ENCODE measurements at places on chromosomes 12 and 14. TPM values are rescaled to one million over a fixed set of nuclear protein-coding genes. Genes with fewer than 3 reads are reported as not detected.

Gene C12orf75
- total RNA-seq = 36.3 TPM

Gene TMEM229B
- 23.9 TPM for total RNA-seq

Gene ANO2
- total RNA-seq = 3.6 TPM

Gene TAS2R46
- total RNA-seq = 12.3 TPM

Gene INSM2
- total RNA-seq = 0.47 TPM

Gene PNP
- total RNA-seq = 3.1 TPM

Gene OR6J1
- not detected for total RNA-seq

Gene SPTLC2
- total RNA-seq = 29.2 TPM

Gene SPIC
- total RNA-seq = 0.16 TPM

Gene CCDC184
- 17.0 TPM for total RNA-seq

Gene RAD52
- 16.7 TPM for total RNA-seq

Gene CD69
- total RNA-seq = 0.62 TPM

Gene CLEC2A
- not detected for total RNA-seq

Gene ASIC1
- 16.2 TPM for total RNA-seq
